ENCODE measurements at places on chromosomes 2 and 18. TPM values are rescaled to one million over a fixed set of nuclear protein-coding genes. Genes with fewer than 3 reads are reported as not detected.

CYP26B1 gene
- 2.2 TPM for total RNA-seq

DNA sequence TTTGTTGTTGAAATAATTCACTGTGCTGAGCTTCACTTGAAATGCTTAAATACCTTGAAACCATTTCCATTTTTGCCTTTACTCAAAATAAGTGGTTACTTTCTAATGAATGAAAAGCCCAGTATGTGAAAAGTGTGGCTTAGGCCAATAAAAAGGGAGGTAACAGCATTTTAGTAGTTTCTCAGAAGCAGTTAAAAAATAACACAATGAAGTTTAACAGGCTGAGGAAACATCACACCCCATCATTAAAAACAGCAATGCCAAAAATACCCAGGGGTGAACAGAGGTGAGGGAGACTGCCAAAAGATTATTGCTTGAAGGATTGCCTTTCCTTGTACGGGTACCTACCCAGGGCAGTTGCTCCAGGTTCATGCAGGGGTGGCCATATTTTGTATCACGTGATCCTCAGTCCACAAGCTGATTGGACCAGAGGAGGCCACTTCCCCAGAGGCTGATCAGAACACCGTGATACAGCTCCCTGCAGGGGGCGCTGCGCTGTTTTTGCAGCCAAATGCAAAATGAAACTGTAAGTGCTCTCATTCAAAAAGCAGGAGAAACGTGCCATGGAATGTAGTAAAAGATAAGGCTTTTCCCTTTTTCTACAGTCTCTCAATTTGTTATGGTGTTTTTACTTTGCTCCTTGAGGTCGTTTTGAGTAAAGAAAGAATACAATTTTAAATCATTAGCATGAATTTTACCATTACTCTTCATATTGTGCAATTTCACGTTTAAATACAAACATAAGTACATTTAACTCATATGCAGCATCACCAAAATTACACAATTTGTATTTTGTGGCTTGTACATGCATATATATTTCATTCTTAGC lies 70.2 kb upstream of the SH3BP4 start:
- H3K27ac ChIP-seq = no peak overlapping the region
- no peaks in the 10 kb centered on the region for H3K36me3 ChIP-seq
- DNase-seq = peak; percentile 81
- no peaks in the 10 kb centered on the region for H3K27me3 ChIP-seq
- no peaks in the 10 kb centered on the region for H3K4me1 ChIP-seq

DNA sequence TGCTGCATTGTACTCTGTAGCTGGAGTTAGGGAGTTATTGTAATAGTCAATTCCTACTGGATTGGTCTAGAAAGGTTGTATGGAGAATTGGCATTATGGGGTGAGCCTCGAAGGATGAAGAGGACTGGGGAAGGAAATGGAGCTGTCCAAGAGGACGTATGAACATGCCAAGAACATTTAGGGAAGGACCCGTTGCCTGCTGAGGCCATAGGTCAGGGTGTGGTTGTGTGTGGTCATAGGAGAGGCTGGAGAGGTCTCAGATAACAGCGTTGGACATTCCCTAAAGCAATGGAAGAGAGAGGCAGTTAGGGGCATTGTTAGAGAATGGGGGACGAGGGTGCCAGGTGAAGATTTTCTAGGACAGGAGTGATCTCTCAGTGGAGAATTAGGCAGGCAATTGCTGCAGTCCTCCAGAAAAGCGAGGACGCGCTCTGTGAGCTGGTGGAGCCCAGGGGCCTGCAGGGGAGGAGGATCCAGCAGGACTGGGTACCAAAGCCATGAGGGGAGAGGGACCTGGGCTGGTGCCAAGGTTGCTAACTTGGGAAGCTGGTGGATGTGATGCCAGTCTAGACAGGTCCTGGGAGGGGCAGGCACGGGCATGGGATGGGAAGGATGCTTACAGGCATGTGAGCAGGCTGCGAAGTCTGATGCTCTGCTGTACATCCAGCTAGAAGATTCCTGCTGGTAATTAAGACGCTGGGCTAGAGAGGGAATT lies 9.4 kb upstream of the PSD4 start:
- DNase-seq = no peak
- H3K4me3 ChIP-seq = no peak overlapping the region
- no peaks in the 10 kb centered on the region for H3K4me1 ChIP-seq
- H3K27me3 ChIP-seq = no peaks in the 10 kb centered on the region

GRCh38 chr2:1869987-1870386 lies 125.7 kb upstream of the PXDN start:
- H3K4me1 ChIP-seq = no peaks in the 10 kb centered on the region
- no peak for DNase-seq
- no peaks in the 10 kb centered on the region for H3K36me3 ChIP-seq

GRCh38 chr18:35526495-35527059 lies 28.8 kb upstream of the INO80C start:
- DNase-seq = no peak
- no peaks in the 10 kb centered on the region for H3K36me3 ChIP-seq
- peaks cover 39% of the 10 kb centered on the region for H3K4me1 ChIP-seq
- peak overlapping the region; percentile 52 for H3K4me3 ChIP-seq
- H3K27ac ChIP-seq = peak overlapping the region; percentile 51

DNA sequence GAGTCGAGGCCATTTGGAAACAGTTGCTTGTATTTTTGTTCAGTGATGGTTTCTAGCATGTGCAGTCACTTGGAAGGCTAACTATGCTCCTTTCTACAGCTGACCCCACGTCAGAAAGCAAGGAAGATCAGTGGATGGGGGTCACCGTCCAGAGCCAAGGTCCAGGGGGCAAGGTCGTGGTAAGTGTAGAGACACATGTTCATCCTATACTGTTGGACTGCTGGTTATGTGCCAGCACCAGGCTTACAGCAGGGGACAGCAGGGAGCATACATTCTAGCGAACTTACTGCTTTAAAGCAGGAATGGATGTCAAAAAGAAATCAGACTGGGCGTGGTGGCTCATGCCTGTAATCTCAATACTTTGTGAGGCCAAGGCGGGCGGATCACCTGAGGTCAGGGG lies 40.0 kb downstream of the ITGA6 start:
- no peaks in the 10 kb centered on the region for H3K4me1 ChIP-seq
- no peak overlapping the region for H3K27ac ChIP-seq
- no peaks in the 10 kb centered on the region for H3K27me3 ChIP-seq
- DNase-seq = no peak
- peaks cover 54% of the 10 kb centered on the region for H3K36me3 ChIP-seq

NOL4 gene
- not detected for total RNA-seq

GRCh38 chr2:218607436-218608115 lies at the start of gene PLCD4:
PLCD4 (plus strand) TSS chr2:218607899; CDS start chr2:218615740, 7,841 bp downstream.
- H3K27ac ChIP-seq = peak within 1 kb of the TSS; percentile 75
- no peaks in the 10 kb centered on the region for H3K36me3 ChIP-seq
- peak within 1 kb of the TSS; percentile 70 for H3K4me3 ChIP-seq
- peaks cover 51% of the 10 kb centered on the region for H3K4me1 ChIP-seq

GKN2 gene
- total RNA-seq = not detected

- no peak overlapping the region for H3K4me3 ChIP-seq
- H3K4me1 ChIP-seq = no peaks in the 10 kb centered on the region
- H3K27me3 ChIP-seq = no peaks in the 10 kb centered on the region
- DNase-seq = no peak
- no peak overlapping the region for H3K27ac ChIP-seq
- H3K36me3 ChIP-seq = peaks cover 3% of the 10 kb centered on the region
Observed at GRCh38 chr2:10629819-10630532, 59.8 kb downstream of the NOL10 start.

ANKRD29 gene
- 0.57 TPM for total RNA-seq

DSG1 gene
- not detected for total RNA-seq

GRCh38 chr2:131645177-131645765 lies 117.6 kb downstream of the CCDC74A start:
- DNase-seq = no peak
- H3K4me3 ChIP-seq = no peak overlapping the region
- no peak overlapping the region for H3K27ac ChIP-seq
- H3K27me3 ChIP-seq = peaks cover 2% of the 10 kb centered on the region
- no peaks in the 10 kb centered on the region for H3K4me1 ChIP-seq

DNA sequence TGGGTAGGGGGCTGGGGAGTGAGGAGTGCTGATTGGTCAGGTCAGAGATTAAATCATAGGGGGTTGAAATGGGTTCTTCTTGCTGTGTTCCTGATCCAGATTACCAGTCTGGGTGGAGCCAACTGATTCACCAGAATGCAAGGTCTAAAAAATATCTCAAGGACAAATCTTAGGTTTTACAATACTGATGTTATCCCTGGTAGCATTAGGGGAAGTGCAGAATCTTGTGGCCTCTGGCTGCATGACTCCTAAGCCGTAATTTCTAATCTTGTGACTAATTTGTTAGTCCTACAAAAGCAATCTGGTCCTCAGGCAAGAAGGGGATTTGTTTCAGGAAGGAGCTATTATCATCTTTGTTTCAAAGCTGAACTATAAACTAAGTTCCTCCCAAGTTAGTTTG lies 289.2 kb upstream of the KYNU start:
- no peaks in the 10 kb centered on the region for H3K27me3 ChIP-seq
- no peak overlapping the region for H3K4me3 ChIP-seq
- no peaks in the 10 kb centered on the region for H3K4me1 ChIP-seq
- no peak overlapping the region for H3K27ac ChIP-seq
- no peaks in the 10 kb centered on the region for H3K36me3 ChIP-seq
- DNase-seq = no peak

DNA sequence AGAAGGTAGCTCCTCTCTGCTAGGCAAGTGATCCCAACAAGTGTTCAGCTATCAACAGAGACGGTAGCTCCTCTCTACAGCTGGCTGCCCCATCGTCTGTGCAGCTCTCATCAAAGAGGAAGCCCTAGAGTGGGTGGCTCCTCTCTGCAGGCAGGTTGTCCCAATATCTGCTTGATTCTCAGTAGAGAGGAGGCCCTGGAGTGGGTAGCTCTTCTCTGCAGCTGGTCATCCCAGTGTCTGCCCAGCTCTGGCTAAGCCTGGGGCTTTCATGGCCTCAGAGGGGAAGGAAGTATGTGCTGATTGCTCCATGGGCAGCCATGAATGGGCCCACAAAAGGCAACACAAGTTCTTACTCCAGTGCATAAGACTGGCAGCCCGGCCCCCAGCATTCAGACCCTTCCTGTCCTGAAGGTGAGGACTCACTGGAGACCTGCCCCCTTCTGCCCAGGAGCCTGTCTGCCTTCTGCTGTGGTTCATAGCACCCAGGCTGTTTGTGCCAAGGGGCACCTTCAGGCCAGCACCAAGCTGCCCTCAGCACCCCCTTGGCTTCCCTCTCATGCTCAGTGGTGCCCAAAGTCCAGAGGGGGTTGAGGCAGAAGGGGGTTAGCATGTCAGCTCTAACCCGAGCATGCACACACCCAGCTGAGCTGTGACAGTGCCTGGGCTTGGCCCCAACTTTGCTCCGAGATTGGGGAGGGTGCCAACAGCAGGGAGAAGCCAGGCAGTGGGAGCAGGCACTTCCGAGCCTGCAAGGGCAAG lies 48.9 kb downstream of the CCDC68 start:
- no peaks in the 10 kb centered on the region for H3K27me3 ChIP-seq
- no peak overlapping the region for H3K27ac ChIP-seq
- H3K4me3 ChIP-seq = no peak overlapping the region

DNA sequence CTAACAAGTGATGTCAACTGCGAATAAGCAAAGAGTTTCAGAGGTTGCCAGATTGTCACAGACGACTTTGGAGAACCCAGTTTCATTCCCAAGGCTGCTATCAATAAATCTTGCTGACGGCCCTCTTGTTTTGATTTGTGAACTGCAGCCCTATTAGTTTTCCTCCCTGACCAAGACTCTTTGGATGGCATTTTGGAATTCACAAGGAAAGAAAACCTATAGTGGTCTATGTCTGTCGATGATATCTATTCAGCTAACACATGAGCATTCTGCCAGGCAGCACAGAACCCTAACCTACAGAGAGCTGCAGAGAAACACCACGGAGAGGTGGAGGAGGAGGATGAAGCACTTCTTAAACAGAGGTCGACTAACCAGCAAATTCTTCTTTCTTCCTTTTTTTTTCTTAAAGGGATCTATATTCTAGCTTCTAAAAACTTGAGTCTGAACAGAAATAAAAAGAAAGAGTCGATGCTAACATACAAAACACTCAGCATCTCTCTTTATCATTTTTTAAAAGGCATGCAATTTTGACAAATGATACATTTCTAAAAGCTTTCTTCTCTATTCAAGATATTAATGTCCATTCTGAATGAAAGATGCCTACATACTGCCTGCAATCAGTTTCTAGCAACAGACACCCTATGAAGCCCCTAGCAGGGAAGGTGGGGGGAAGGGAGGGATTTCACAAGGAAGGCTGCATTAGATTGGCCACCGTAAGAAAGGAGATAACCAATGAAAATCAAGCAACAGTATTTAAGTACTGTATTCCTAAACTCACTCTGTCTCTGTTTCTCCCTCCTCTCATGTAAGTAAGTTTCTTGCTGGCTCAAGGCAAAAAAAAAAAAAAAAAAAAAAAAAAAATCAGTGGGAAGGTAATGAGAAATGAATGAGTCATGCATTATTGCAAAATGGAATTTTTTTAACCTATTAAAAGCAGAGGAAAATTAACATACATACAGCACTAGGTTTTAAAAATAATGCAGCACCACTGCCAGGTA lies 83.0 kb upstream of the CHRNA1 start:
- no peak overlapping the region for H3K27ac ChIP-seq
- H3K4me3 ChIP-seq = peak overlapping the region; percentile 21
- H3K27me3 ChIP-seq = no peaks in the 10 kb centered on the region
